ENCODE measurements at places on chromosomes 6 and 20. TPM values are rescaled to one million over a fixed set of nuclear protein-coding genes. Genes with fewer than 3 reads are reported as not detected.

DNA sequence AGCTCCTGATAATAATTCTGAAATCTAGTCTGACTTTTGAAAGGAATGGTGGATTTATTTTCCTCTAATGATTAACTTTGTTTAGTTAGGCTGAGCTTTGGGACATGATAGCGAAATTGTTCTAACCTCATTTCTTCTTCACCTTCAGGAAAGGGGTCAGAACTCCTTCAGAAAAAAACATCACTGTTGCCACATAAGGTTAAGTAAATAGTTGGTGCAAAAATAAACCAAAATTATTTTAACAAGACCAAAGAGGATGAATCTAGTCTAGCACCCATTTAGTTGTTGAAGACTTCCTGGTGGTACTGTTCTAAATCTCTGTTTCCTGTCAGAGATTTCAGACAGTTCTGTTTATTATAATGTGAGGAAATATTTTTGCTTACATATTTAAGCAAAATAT is 379.8 kb downstream of the UTRN start:
- H3K4me1 ChIP-seq: peaks cover 24% of the 10 kb centered on the region
- H3K27ac ChIP-seq: no peak overlapping the region

DNA sequence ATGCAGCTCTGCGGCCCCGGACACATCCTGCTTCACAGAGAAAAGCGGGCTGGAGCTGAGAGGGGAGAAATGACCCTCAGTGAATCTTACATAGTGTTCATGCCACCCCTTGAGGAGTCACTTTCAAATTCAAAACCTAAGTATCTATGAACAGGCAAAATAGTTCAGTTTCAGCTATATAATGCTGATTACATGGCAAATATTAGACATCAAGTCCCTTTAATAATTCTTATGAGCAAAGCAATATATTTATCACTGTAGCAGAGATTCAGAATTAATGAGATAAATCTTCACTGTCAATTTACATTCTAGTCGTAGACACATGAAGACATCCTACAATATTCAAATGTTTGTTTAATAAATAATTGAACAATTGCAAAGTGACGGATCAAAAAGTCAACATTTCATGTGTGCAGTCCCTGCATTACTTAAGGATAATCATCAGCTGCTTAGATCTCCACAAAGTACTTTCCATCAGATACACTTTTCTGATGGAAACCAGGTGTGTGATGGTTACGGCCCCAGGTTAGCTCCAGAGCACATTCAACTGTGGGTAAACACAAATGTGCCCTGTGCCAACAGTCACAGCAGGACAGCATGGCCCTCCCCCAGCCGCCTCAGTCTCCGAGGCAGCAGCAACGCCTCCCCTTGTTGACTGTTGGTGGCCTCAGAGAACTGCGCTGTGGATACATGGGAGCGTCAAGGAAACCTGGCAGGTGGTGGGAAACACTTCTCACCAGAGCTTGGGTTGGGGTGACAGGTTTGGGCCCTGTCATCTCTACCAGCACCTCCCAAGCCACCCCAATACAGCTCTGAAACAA is 787 bp upstream of the PRR18 start:
- no peak for DNase-seq
- peaks cover 18% of the 10 kb centered on the region for H3K4me1 ChIP-seq
- H3K27me3 ChIP-seq: peaks cover 44% of the 10 kb centered on the region

DNA sequence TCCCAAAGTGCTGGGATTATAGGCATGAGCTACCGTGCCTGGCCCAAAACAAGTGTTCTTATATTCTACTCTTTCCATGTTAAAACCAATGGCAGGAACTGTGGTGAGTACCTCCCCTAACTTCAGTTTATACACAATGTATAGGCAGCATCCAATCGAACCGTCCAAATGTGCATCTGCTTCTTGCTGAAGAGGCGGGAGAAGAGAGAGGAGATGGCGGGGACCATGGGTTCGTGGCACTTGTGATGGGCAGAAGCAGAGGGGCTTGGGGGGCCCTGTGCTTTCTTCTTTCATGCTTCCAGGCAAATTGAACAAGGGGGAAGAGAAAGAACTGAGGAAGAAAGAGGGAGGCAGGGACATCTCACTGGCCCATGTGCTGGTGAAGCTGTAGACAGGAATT is 11.2 kb upstream of the TCFL5 start:
- no peak overlapping the region for H3K27ac ChIP-seq
- H3K36me3 ChIP-seq: no peaks in the 10 kb centered on the region
- peaks cover 22% of the 10 kb centered on the region for H3K4me1 ChIP-seq
- H3K27me3 ChIP-seq: no peaks in the 10 kb centered on the region

DNA sequence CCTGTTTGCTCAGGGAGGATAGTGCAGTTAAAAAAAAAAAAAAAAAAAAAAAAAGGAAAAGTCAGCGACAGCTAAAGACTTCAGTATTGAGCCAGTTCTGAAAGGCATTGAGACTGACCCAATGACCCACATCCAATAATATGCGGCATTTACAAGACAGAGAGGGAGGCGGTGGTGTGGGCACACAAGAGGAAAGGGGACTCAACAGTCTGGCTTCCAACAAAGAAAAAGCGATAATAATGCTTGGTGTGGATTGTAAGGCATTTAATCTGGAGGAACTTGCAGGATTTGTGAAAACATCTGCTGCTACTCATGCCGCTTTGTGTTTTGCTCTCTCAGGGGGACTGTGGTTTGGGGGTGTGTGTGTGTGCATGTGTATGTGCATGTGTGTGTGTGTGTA is 784.3 kb upstream of the CHD6 start:
- H3K4me1 ChIP-seq: no peaks in the 10 kb centered on the region
- H3K27me3 ChIP-seq: no peaks in the 10 kb centered on the region
- no peak overlapping the region for H3K4me3 ChIP-seq
- no peaks in the 10 kb centered on the region for H3K36me3 ChIP-seq

GRCh38 chr6:144744720-144745119 is 459.6 kb downstream of the UTRN start:
- no peaks in the 10 kb centered on the region for H3K27me3 ChIP-seq
- H3K36me3 ChIP-seq: peaks cover 21% of the 10 kb centered on the region
- no peaks in the 10 kb centered on the region for H3K4me1 ChIP-seq
- no peak overlapping the region for H3K27ac ChIP-seq
- H3K4me3 ChIP-seq: no peak overlapping the region

Gene NFATC2
- 6.6 TPM for total RNA-seq

Gene MEP1A
- 0.41 TPM for total RNA-seq

Data from lower lobe of right lung (tissue), 2 donors.